ENCODE measurements at places on chromosomes 12 and 14. TPM values are rescaled to one million over a fixed set of nuclear protein-coding genes. Genes with fewer than 3 reads are reported as not detected.

Gene LRP10
- 308 TPM for total RNA-seq

Gene NUDT14
- total RNA-seq: 56.8 TPM

Gene CLEC12A
- not detected for total RNA-seq

Gene MIP
- not detected for total RNA-seq

Gene ASB2
- 13.7 TPM for total RNA-seq

Gene KRT75
- not detected for total RNA-seq

Gene PEX5
- 36.9 TPM for total RNA-seq

Gene NOPCHAP1
- 14.8 TPM for total RNA-seq

Gene RNF212B
- total RNA-seq: not detected

Gene DDN
- total RNA-seq: not detected

Gene ANO2
- 2.6 TPM for total RNA-seq

Gene TMEM119
- total RNA-seq: 8.0 TPM

Gene FAM177A1
- total RNA-seq: 199 TPM

Gene SMCO2
- not detected for total RNA-seq

Gene TTC6
- total RNA-seq: 5.5 TPM

Gene ARPC3
- 276 TPM for total RNA-seq

Gene TSPAN19
- total RNA-seq: not detected

Gene LBHD2
- not detected for total RNA-seq

Gene SPTB
- total RNA-seq: 0.42 TPM

Gene FGD4
- 84.0 TPM for total RNA-seq

Gene LHX5
- total RNA-seq: not detected

Gene KRT85
- total RNA-seq: not detected

Gene GLI1
- total RNA-seq: 1.8 TPM

Gene GNS
- 59.6 TPM for total RNA-seq

Gene CLEC2D
- 6.2 TPM for total RNA-seq

Gene MGP
- total RNA-seq: 248 TPM

Gene NFATC4
- 17.4 TPM for total RNA-seq

Gene TOMM20L
- 0.79 TPM for total RNA-seq

Gene P2RX2
- 0.34 TPM for total RNA-seq

Gene RHEBL1
- total RNA-seq: not detected

Gene SLCO1B1
- total RNA-seq: not detected

Gene OLR1
- not detected for total RNA-seq

Gene IL26
- total RNA-seq: not detected

Gene C1QL4
- total RNA-seq: not detected

Gene PSMA6
- total RNA-seq: 138 TPM

Gene FGF6
- total RNA-seq: not detected

Gene C12orf60
- 0.89 TPM for total RNA-seq

Gene MRPL52
- 64.5 TPM for total RNA-seq

Gene MYF6
- not detected for total RNA-seq

Gene RFC5
- 8.5 TPM for total RNA-seq

Gene DLK1
- not detected for total RNA-seq

Measured in left colon (tissue), 2 donors.